ENCODE measurements at places on chromosomes 2 and 18.

- no peak for DNase-seq
These were observed 64.6 kb downstream of the NAPG start for GRCh38 chr18:10590412-10590811.

- DNase-seq = no peak
These were observed 611 bp downstream of the TCF7L1 start for GRCh38 chr2:85133751-85134254.

DNA sequence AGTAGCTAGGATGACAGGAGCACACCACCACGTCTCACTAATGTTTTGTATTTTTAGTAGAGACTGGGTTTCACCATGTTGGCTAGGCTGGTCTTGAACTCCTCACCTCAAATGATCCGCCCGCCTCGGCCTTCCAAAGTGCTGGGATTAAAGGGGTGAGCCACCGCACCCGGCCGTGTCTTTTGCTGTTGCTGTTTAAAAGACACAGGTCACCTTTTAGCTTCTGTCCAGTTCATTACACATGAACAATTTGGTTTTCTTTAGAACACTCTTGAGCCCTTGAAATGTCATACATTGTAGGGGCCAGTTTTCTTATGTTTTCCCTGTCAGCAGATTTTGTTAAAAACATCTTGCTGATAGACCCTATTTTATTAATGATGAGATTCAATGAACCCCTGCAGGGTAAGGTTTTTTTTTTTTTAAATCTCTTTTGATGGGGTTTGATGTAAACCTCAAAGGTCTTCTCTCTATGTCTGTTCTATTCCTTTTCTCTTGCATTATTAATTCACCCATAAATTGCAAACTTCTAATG, 61.0 kb upstream of the AGPS start:
- DNase-seq = no peak

- no peak for DNase-seq
These were observed 189.1 kb downstream of the WDPCP start for GRCh38 chr2:63399156-63399555.

GRCh38 chr2:141063406-141063805, 1067.4 kb downstream of the LRP1B start:
- no peak for DNase-seq

- DNase-seq = no peak
These were observed 259.0 kb downstream of the AFF3 start for GRCh38 chr2:99883358-99883757.

- DNase-seq = peak; percentile 40
These were observed 1.4 kb downstream of the B3GNT2 start for GRCh38 chr2:62197011-62197924.

GRCh38 chr2:180734382-180734781, 246.0 kb upstream of the UBE2E3 start:
- DNase-seq = no peak

DNA sequence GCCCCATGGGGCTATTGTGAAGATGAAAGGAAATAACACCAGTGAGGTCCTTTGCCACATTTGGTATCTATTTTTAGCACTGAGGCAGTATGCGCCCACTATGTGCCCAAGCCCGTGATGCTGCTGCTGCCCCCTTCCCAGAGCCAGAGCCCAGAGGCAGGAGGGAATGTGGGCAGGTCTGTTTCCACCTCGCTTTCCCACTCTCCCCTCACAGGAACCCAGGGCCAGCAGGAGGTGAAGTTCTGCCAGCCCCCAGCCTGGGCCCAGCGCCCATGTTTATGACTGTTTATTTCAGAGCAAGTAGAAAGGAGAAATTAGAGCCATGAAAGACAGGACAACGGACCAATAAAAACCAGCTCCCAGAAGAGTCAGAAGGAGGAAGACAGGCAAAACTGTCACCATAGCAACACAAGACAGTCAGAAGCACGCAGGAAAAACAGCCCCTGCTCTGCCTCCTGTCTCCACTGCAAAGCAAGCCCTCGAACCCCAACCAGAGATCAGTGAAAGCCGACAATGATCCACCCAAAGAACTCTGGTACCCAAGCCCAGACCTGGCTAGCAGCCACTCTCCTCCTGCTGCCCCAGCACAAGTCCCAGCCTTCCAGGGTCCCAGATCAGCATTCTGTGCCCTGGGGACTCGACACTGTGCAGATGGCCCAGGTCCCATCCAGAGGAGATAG, 1.4 kb downstream of the CYRIA start:
- no peak for DNase-seq
